Stimulated activated CD4-positive, alpha-beta T cell treated with anti-CD3 and anti-CD28 coated beads, TNF-alpha, amount 100 ng/mL, for 4 hours (primary cell): ENCODE measurements at places on chromosomes 1 and 21.

DNA sequence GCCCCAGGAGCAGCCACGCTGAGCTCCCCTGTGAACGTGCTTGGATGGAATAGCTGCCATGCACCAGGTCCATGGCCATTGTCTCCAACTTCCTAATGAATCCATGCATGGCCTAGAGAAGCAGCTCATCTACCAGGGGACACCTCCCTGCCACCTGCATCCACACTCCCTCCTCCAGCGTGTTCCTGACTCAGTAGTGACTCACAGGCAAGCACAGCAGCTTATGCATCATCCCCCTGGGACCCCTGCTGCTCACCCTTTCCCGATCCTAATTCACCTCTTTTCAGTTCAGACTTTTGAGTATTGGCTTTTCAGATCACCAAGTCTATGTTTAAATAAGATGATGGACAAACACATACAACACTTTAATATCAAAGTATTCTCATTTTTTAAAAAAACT lies 39.9 kb upstream of the TADA1 start:
- no peak for DNase-seq

GRCh38 chr1:205416322-205416721 lies 5.5 kb downstream of the LEMD1 start:
- DNase-seq = no peak

DNA sequence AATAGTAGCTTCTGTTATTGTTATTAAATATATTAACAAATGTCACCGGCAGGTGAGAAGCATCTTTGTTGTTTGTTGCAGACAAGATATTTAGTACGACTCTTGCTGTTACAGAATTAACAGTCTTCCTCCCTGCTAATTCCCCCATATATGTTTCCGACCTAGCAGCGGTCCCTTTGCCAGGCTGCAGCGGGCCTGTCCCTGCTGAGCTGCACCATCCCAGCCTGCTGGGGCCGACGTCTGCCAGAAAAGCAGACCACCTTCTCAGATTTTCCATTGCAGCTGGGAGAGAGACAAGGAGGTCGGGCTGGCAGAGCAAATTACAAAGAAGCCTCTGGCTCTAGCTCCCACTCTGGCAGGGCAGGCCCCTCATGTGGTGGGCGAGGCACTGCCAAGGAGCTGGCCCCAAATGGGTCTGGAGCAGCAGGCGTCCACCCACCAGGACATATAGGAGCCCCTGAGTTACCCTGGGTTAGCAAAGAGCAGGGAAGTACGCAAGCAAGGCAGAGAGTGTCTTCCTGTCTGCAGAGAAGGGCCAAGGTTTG lies 142.7 kb downstream of the FOXD2 start:
- DNase-seq = no peak

DNA sequence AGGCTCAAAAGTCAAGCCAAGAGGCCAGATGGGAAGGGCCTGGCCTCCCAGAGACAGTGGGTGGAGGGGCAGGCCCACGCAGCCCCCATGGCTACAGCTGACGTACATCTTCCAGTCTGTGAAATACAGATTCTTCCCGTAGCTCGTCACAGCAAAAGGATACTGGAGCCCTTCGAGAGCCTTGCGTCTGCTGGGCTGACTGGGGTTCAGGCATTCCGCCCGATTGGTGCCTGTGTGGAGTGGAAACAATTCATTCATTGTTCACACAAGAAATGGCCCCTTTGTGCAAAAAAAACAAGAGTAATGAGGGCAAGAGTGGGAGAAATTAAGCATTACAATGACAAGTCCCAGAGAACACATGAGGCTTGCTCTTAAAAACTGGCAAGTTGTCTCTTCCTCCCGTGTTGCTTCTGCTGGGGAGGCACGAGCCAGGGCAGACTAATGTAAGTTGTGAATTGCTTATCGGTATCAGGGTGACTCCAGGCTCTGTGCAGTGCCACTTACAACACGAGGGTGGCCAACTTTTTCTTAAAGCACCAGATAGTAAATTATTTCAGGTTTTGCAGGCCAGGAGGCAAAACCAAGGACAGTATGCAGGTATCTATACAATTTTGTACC lies 85.1 kb downstream of the NID1 start:
- no peak for DNase-seq

DNA sequence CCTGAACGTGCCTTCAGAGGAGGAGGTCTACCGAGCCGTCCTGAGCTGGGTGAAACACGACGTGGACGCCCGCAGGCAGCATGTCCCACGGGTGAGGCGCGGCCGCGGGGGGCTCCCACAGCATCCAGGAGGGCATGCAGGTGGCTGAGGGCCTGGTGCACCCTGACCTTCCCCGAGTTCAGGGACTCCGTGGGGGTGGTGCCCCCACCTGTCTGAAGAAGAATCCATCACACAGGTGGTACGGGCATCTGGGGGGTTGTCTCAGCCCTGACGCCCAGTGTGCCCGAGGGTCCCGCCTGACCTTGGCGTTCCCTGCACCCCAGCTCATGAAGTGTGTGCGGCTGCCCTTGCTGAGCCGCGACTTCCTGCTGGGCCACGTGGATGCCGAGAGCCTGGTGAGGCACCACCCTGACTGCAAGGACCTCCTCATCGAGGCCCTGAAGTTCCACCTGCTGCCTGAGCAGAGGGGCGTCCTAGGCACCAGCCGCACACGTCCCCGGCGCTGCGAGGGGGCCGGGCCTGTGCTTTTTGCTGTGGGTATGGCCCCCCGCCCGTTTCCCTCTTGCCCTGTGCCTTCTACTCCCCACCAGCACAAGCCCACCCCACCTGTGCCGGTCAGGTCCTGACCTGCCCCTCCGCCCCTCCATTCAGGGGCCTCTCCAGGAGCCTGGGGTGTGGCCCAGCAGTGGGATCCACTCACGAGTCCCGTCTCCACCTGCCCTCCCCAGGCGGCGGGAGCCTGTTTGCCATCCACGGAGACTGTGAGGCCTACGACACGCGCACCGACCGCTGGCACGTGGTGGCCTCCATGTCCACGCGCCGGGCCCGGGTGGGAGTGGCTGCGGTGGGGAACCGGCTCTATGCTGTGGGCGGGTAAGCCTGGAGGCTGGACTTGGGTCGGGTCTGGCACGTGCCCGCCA lies 2.3 kb downstream of the KLHL17 start:
- no peak for DNase-seq

DNA sequence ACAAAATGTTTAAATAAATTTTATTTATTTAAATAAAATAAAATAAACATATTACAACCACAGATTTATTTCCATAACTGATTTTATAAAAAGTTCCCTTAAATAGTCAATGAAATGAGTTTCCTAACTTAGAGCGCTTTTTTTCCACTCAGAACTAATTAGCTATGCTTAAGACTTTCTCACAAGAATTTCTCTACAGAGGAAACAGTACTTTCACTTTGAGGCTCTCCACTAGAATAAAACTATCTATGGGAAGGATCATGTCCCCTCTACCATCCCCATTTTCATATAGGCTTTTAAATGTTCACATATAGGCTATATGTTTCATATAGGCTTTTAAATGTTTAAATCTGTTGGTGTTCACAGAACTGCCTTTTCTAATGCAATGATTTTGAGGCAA lies 40.0 kb upstream of the DPH5 start:
- no peak for DNase-seq

GRCh38 chr1:154193821-154194220 lies 1.9 kb upstream of the TPM3 start:
- DNase-seq = no peak

DNA sequence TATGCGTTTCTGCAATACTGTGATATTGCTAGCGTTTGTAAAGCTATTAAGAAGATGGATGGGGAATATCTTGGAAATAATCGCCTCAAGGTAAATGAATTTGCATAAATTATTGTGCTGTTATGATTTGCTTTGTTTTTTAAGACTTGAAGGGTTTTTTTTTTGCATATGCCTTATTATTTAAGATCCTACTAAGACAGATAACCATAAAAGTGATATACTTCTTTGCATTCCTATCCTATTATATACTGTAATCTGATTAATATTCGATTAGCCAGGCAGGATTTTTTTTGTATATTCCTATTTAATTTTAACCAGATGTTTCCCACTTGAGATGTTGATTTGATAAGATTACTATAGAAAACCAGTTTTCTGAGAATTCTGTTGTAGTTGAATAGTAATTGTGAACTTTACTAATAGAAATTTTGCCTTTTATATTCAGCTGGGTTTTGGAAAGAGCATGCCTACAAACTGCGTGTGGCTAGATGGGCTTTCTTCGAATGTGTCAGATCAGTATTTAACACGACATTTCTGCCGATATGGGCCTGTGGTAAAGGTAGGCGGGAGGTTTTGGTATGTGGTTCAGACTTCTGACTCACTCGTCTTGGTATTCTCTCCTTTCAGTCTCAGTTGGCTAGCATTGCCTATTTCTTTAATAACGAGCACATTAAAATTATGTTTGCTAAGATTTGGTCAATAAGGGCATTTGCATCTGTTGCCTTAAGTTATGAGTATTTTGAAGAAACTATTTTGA lies 56.8 kb downstream of the ZBTB17 start:
- DNase-seq = no peak

- no peak for DNase-seq
These were observed 120.0 kb downstream of the TGFBR3 start for GRCh38 chr1:91765880-91766443.

GRCh38 chr1:145961425-145962156 lies 2.8 kb downstream of the ANKRD34A start:
- DNase-seq = no peak

GRCh38 chr1:182279724-182280503 lies 111.7 kb downstream of the GLUL start:
- no peak for DNase-seq

GRCh38 chr1:153693466-153693865 lies 15.0 kb downstream of the NPR1 start:
- no peak for DNase-seq

- no peak for DNase-seq
These were observed 87.7 kb downstream of the INTS7 start for GRCh38 chr1:211947396-211948295.

DNA sequence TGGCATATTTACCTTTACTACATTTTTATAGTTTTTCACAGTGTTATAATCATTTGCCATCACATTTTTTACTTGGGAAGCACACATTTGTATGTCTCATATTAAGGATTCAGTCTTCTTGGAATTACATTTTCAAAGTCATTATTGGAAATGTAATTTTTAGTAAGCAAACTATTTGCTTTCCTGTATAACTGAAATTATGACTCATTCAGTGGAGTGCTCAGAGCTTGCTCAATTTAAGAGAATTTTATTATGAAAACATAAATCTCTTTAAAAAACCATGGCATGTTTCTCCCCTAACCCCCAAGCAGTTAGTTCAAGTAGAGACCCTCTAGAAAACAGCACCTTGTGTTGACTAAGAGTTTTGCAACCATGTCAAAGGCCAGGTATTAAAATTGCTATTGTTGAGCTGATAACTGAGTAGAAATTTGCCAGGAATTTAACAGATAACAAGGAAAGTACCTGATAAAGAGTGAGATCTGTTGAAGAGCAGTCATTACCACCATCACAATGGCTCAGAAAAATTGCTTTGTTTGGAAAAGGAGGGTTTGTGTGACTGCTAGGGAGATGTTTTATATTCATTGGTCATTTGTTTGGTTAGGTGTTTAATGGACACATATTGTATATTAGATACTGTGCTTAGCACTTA lies 105.9 kb downstream of the KCNK2 start:
- no peak for DNase-seq

DNA sequence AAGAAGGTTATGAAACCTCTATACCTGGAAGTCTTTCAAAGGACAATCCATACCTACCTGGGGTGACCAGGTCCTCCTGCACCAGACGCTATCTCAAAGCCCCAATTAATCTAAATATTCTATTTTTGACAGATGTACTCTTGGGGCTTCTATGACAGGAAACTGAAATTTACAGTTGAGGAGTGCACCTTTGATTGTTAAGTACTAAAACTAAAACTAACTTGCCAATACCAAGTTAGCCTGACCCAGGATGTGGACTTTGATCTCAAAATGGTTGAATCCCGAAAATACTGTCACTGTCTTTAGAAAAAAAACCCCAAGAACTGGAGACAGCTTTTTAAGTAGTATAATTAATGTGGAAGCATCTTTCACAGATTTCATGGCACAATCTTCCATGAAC lies 162.4 kb downstream of the TTLL7 start:
- DNase-seq = no peak

- DNase-seq = no peak
These were observed 7.9 kb downstream of the LHX4 start for GRCh38 chr1:180237869-180238476.
